ENCODE measurements at places on chromosomes 12 and 14.

DNA sequence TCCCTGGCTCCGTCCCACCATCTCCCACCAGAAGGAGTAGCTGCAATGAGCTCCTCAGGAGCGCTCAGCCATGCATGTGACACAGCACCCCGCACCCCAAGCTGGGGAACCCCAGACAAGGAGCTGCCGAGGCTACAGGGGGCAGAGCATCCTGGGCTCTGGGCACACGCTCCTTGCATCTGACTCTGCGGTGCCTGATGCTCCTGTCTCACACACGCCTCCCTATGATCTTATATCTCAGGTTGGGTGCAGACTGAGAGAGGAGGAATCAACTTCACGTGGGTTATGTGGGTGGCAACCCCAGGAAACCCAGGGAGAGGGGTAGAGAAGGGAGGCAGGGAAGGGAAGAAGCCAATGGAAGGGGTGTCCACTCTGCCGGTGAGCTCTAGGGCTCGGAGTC is 60.0 kb downstream of the CCNK start:
- DNase-seq, result no peak

- DNase-seq, result no peak
Observed at GRCh38 chr14:102279282-102279681, 25.7 kb downstream of the MOK start.

DNA sequence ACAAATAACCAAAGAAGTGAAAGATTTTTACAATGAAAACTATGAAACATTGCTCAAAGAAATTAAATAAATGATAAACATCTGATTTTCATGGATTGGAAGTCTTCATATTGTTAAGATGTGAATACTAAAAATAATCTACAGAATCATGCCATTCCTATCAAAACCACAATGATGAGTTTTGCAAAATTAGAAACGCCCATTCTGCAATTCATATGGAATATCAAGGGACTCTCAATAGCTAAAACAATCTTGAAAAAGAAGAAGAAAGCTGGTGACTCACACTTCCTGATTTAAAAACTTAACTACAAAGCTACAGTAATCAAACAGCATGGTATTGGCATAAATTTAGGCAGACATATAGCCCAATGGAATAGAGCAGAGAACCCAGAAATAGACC is 40.2 kb upstream of the CCT2 start:
- no peak for DNase-seq

DNA sequence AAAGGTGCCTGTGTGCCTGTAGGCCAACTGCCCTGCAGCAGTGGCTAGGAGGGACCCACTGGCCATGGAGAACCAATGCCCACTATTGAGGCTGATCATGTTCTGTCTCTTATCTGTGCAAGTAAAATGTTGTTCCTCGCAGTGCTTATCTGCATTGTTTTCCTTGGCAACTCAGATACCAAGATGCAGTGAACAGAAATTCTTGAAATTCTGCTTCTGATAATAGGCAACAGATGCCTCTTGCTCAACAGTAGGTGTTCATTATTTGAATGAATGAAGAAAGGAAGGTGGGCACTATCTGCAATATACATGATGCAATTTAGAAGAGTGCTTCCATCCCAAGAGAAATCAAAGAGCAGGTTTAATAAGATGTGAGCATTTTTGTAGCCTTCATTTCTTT is 232.2 kb downstream of the NUAK1 start:
- DNase-seq, result no peak

GRCh38 chr12:109730306-109731145 is 16.9 kb downstream of the FAM222A start:
- DNase-seq, result no peak

DNA sequence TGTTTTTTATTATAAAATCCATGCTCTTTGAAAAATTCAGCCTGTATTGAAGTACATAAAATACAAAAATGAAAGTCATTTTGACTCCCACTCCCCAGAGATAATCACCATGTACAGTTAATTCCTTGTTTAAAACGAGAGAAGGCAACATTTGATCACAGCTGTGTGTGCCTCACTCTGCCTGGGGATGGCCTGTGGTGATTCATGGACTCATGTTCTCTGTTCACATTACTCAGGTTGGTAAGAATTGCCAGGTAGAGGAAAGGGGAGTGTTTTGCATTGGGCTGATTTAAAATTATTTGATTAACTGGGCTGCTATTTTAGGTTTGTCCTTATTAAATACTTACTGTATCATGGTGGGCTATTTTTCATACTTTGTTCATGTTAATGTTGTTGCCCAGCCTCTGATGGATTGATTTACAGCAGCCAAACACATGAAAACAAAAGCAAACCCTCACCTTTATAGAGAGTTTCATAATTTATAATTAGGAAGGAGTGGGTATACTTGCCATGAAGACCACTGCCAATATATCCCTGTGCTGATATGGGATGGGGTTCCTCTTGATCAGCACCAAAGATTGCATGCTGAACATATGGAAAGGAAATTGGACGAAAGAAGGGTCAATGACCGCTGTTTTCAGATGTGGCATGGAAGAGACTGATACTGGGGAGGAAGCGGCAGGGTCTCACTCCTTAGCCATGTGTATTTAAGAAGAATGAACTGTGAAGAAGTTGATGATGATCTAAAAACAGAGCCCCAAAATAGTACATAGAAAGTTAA is 3.0 kb downstream of the ZBTB1 start:
- DNase-seq, result no peak

DNA sequence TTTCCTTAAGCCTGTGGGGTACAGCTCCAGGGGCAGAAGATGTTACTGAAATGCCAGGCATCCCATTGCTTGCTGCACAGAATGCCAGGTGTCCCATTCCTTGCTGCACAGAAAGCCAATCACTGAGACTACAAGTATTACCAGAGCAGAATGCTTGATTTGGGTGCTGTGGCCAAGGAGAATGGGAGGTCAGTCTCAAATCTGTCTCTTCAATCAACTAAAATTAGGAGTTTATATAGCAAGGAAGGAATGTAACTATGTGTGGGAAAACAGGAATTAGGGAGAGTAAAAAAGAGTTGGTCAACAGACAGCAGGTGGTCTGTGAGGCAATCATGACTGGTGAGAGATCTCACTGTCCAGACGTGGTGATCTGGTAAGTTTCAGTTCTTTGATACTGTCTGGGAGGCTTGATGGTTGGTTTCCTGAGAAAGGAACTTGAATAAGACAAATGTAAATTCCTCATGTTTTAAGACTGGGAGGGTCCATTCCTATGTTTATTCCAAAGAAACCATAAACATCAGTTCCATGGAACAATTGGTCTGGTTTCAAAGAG is 31.2 kb upstream of the VASH1 start:
- DNase-seq, result no peak

GRCh38 chr12:29132316-29132715 is 16.8 kb upstream of the FAR2 start:
- no peak for DNase-seq

DNA sequence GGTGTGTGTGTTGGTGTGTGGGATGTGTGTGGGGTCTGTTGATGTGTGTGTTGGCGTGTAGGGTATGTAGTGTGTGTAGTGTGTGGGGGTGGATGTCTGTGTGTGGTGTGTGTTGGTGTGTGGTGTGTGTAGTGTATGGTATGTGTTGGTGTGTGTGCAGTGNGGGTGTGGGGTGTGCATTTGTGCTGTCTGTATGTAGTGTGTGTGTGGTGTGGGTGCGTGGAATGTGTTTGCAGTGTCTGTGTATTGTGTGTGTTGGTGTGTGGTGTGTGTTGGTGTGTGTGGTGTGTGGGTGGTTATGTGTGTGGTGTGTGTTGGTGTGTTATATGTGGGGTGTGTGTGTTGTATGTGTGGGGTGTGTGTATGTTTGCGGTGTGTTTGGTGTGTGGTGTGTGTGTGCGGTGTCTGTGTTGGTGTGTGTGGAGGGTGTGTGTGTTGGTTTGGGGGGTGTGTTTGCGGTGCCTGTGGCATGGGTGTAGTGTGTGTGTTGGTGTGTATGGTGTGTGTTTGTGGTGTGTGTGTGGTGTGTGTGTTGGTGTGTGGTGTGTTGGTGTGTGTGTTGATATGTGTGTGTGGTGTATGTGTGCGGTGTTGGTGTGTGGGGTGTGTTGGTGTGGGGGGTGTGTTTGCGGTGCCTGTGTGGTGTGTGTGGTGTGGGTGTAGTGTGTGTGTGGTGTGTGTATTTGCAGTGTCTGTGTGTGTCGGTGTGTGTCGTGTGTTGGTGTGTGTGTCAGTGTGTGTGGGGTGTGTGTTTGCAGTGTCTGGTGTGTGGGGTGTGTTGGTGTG is 14.7 kb downstream of the MLXIP start:
- DNase-seq, result no peak
